NCI-H2029 treated with DMSO at 0.1 percent for 48 hours (cell line): ENCODE measurements at places on chromosomes 7 and 10.
A peak's percentile ranks its signal among the peaks of the same experiment; 100 is the strongest.

DNA sequence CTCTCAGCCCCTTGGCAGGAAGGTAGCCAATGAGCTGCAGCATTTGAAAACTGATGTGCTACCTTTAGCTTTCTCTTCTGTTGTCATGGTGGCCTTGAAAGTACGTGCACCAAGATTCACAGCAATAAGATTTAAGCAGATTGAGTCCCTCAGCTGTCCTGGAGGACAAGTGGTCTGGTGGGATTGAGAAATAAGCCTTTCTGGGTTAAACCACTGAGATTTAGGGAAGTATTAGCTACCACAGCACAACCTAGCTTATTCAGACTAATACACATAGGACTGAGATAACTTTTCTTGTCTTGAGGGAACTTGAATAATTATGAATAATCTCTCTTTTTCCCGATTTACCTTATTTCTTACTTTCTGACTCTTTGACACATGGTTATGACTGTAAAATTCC lies 324.0 kb downstream of the PTEN start:
- DNase-seq: no peak

DNA sequence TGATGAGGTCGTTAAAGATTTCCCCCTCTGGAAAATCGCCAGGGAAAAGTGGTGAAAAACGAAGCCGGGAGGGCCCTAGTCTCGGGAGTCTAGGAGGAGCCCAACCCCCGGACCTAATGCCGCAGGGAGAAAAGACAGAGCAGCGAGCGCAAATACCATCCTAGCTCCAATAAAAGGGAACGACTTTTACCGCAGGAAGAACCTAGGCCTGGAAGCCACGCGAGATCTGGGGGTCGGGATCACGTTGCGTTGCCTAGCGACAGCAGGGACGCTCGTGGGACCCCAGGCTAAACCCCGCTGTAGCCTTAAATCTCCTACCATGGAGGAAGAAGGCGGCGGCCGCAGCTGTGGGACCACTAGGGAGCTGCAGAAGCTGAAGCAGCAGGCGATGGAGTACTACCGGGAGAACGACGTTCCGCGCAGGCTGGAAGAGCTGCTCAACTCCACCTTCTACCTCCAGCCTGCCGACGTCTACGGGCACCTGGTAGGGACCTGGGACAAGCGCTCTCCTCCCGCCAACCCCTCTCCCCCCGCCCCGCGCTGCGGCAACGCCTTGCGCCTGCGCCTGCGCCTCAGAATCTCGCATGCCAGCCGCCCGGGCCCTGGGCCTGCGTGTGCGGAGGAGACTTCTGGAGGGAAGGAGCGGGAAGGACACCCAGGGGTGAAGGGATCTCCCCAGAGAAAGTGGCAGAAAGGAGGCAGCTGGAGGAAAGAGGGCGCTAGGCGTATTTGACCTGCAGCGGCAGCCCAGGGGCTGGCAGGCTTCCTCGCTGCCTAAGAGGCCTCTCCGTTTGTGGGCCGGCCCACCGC lies at the start of gene ENO4:
ENO4 (plus strand) TSS at position 252 of the 810 bp plus-strand sequence; CDS start at position 320, 68 bp downstream.
- DNase-seq: peak; percentile 15

DNA sequence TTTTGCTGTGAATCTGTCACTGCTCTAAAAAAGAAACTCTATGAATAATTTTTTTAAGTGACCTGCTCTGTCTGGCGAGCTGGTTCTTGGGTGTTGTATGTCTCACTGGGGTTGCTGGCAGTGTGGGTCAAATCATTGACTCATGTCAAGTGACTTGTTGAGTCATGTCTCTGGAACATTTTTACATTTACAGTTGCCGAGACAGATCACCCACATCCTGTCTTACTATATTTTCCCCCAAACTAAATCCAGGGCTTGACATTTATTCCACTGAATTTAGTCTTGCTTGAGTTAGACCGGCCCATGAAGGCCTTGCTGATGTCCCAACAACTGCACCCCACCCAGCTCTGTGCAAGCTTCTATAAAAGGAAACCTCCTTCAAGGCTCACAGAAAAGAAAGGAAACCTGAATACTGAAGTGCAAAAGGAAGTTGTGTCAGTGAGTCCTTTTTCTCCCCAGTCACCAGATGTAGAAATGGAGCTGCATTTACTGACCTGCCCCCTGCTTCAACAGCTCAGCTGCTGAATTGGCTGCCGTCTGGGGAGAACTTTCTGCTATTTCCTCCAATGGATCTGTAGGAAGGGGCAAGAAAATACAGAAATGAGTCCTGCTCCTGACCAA lies 290.3 kb downstream of the TNS3 start:
- no peak for DNase-seq

DNA sequence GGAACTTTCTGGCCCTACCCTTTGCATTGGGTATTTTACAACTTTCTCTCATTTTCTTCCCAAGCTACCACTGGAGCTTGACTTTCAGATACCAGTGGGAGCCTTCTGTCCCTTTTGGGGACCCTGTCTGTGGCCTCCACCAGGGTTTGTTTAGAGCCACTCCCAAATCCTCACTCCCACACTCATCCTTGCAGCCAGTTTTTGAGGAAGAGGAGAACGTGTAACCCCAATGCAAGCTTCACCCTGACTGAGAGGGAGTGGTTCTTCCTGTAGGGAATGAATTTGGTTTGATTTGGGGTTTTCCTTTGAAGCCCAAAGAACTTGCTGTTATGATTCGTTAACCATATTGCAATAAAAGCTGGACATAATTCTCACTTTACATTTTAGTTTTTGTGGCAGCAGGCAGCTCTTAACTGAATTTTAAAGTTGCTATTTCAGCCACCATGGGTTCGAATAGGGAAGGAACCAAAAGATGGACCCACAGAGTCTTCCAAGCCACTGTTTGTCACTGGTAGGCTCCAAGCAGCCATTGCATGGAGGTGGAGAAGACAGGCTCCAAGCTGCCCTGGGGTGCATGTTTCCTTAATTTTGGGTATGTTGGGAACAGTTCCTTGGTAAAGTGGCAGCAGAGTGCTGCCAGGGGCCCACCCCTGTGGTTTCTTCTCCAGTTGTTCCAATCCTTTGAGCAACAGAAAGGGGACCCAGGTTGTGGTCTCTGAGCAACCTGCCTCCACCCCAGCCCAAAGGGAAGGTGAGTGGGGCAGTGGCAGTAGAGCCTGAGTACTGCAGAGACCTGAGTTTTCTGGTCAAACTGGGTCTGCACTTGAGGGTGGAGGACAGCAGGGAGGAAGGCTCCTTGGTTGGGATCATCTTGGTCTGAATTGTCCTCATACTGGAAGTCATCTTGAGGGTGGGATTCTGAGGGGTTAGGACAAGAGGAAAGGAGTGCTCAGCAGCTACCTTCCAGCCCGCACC lies 5.1 kb downstream of the EVX1 start:
- DNase-seq: no peak

DNA sequence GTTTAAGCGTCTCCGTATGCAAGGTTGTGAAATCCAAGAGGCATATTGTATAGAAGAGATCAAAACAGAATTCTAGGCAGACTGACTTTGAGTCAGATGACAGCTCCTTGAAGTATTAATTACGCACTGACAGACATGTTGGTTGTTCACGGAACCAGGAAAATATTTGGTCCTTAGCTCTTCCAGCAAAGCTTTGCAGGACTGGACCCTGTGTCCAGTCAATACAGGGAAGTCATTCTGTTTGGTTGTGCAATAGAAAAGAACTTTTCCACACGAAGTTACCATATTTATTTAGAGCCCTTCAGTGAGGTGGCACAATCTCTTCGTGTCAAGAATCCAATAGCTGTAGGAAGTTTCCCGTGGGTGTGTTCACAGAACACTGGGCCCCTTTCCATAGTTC lies 205.3 kb downstream of the ARHGAP21 start:
- no peak for DNase-seq

DNA sequence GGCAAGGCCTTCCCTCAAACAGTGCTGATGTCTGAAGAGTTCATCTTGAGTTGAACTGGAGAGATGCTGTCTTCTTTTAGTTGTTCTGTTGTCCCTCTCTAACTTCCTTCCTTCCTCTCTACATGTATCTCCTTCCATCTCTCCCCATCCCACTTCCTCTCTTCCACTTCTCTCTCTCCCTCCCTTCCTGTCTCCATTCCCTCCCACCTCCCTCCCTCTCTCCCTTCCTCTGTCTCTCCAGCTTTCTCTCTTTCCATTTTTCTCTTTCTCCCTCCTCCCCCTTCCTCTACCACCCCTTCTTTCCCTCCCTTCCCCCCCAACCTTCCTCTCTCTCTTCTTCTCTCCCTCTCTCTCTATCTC lies 40.7 kb upstream of the TNS3 start:
- no peak for DNase-seq

DNA sequence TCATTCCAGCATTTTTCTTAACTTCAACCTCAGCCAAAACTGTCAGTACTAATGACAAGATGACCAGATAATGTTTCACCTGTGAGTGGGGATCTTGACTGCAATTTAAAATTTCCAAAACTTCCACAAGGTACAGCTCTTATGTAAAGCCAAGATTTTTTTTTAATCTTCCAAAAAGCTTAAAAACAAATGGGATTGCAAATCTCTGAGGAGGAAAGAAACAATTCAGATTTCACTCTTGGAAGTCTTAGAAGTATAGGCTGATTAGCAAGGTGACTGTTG lies 90.2 kb downstream of the AGMO start:
- no peak for DNase-seq

GRCh38 chr7:42574685-42575084 lies 337.2 kb downstream of the C7orf25 start:
- DNase-seq: no peak

DNA sequence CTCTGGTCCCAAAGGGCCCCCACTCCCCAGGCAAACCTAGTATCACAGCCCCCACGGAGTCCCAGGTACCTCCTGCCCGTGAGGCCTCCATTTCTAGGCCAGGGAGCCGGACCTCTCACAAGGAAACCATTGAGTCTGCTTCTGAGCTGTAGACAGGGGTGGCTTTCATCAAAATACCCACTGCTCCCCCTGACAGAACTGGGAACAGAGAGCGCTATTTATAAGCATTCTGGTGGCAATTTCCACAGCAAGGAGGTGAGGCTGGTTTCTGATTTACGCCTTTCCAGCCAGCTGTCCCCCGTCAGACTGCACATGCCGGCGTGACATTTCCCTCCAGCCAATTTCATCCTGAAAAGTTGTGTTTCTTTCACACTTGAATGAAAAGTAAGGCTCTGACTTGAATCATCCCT lies 407.5 kb upstream of the PRKCQ start:
- no peak for DNase-seq
